Naive thymus-derived CD4-positive, alpha-beta T cell (primary cell): ENCODE measurements at places on chromosomes 11 and 22. TPM values are rescaled to one million over a fixed set of nuclear protein-coding genes. Genes with fewer than 3 reads are reported as not detected.

- H3K27me3 ChIP-seq = no peaks in the 10 kb centered on the region
- DNase-seq = no peak
- no peak overlapping the region for H3K27ac ChIP-seq
These were observed 2123.7 kb upstream of the RAG2 start for GRCh38 chr11:38721586-38722315.

DNA sequence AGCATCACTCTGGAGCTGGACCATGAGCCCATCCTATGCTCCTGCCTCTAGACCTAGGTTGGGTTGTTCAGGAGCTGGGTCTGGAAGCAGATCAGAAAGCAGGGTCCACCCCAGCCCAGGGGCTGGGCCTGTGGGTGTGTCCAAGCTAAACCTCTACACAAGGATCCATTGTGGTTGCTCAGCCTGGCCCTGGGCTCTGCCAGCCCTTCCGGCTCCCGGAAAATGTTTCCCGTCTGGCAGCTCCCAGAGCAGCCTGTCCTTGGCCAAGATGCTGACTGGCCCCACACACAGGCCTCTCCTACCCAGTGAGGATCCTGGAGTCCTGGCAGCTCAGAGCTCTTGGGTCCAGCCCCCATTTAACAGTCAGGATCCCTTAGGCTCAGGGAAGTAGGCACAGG, 35.3 kb upstream of the FCHSD2 start:
- H3K36me3 ChIP-seq = no peaks in the 10 kb centered on the region
- H3K27me3 ChIP-seq = peaks cover 2% of the 10 kb centered on the region
- H3K27ac ChIP-seq = no peak overlapping the region
- DNase-seq = no peak

DNA sequence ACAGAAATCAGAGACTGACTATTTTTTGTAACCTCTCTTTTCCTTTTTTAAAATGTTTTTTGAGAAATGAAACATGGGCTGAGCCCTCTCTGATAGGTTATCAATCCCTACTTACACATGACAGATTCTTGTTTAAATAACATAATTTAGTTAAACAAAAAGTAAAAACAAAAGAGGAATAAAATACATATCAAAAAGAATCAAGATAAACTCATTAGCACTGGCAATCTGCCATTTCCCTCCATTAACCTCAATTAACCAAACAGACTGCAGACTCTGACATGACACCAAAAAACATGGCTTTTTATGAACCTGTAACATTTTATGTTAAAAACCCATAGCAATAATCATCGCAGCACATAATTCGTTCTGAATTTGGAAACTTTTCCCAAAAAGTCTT, 284.4 kb upstream of the MTNR1B start:
- DNase-seq = no peak
- no peaks in the 10 kb centered on the region for H3K36me3 ChIP-seq
- no peaks in the 10 kb centered on the region for H3K4me1 ChIP-seq
- no peak overlapping the region for H3K27ac ChIP-seq

GRCh38 chr22:44659140-44659539, 42.9 kb upstream of the PRR5 start:
- DNase-seq = no peak
- H3K4me1 ChIP-seq = peaks cover 12% of the 10 kb centered on the region
- no peak overlapping the region for H3K27ac ChIP-seq
- no peaks in the 10 kb centered on the region for H3K36me3 ChIP-seq
- no peaks in the 10 kb centered on the region for H3K27me3 ChIP-seq

GRCh38 chr11:68942095-68942620, 38.5 kb downstream of the IGHMBP2 start:
- H3K36me3 ChIP-seq = peaks cover 38% of the 10 kb centered on the region
- H3K4me1 ChIP-seq = no peaks in the 10 kb centered on the region
- no peak for DNase-seq

Gene LDLRAD3
- not detected for total RNA-seq

Gene C11orf65
- 0.51 and 0.71 TPM in 2 replicates for total RNA-seq

- no peak for DNase-seq
- H3K4me3 ChIP-seq = no peak overlapping the region
- peaks cover 23% of the 10 kb centered on the region for H3K4me1 ChIP-seq
- H3K27me3 ChIP-seq = no peaks in the 10 kb centered on the region
- H3K27ac ChIP-seq = no peak overlapping the region
- H3K36me3 ChIP-seq = peaks cover 28% of the 10 kb centered on the region
These were observed 18.6 kb downstream of the PPP6R2 start for GRCh38 chr22:50361688-50362087.
